ENCODE measurements at places on chromosomes 5 and 9.

DNA sequence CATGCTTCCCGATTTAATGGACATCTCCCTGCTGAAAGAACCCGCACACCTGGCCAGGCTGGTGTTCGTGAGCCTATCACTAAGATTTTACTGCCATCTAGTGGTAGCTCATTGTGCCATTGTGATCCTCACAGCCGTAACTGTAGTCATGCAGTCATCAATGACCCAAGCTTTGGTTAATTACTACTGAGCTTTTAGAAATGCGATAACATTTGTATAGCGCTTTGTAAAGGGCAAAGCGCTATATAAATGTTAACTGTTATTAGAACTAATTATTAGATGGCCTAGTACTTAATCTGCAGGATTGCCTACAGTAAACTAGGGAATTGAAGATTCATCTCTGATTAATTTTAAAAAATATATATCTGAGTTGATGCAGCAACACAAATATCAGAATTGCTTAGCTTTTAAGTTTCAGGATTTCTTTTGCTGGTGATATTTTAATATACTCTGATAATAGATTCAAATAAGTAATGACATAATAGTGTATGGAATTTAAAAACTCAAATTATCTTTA lies 90.2 kb downstream of the HACD4 start:
- peak; percentile 65 for DNase-seq

DNA sequence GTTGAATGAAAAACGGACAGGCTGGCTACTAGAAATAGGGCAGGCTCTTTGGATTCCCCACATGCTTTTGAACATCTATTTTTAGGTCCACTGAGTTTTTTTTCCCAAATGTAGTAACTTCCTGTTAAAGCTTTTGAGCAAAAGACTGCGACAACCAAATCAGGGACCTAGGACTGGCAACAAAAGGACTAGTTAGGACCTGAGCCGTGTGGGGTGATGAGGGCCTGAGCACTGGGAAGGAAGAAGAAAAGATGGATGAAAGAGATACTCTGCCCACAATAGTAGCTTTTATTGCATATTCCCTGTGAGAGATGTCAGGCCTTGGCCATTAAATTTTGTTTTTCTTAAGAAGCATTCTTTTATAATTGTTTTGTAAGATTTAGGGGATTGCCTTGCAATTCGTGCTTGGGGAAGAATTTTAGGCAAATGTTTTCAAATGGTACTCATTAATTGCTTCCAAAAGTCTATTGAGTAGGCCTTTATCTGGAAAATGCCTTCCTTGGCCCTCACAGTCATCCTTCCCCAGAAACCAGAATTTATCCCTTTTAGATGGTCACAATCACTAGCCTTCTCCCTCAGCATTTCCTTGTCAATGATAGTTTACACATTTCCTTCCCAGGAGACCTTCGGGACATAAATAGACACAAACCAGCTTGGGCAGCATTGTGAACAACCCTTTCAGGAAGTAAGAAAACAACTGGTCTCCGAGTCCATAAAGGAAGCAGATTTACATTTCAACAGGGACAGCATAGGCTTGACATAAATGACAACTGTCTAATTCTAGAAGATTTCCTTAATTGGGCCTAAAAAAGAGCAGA lies 166.5 kb downstream of the RMI1 start:
- DNase-seq: peak; percentile 9

DNA sequence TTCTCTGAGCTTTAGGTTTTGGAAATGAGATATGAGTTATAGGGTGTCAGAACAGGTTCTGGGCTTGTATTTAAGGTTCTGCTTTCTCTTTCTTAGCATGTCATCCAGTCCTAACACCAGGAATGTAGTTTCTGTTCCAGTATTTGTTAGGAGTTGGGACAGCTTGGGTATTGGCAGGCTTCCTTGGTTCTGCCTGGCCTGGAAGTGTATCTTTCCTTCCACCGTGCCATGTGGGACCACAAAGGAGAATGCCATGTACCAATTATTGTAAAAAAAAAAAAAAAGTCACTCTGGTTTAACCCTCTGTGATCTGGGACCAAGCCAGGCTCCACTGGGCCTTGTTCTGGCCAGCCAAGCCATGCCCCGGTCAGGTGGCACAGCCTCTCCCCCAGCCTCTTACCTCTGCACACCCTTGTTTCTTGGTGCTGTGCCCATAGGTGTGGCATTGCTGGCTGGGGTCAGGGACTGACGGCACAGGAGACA lies 47.8 kb downstream of the ARHGAP26 start:
- peak; percentile 15 for DNase-seq

- no peak for DNase-seq
Measured at GRCh38 chr5:63960646-63961045, 1.6 kb downstream of the HTR1A start.

DNA sequence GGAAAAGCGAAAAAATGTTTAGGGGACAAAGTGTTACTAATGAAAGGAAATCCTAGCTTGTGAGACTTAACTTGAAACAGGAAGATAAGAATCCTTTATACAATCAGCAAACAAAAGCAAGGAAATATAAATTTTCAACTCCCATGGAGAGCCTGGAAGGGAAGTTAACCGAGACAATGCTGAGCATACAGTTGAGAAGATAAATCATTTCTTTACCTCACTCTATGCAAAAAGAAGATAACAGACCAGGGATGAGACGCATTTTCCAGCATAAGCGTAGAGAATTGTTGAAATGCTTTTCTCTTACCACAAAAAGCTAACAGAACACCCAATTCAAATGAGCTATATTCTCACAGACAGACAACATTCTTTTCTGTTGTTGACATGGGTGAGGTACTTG lies 309.6 kb downstream of the CWC27 start:
- DNase-seq: peak; percentile 85

DNA sequence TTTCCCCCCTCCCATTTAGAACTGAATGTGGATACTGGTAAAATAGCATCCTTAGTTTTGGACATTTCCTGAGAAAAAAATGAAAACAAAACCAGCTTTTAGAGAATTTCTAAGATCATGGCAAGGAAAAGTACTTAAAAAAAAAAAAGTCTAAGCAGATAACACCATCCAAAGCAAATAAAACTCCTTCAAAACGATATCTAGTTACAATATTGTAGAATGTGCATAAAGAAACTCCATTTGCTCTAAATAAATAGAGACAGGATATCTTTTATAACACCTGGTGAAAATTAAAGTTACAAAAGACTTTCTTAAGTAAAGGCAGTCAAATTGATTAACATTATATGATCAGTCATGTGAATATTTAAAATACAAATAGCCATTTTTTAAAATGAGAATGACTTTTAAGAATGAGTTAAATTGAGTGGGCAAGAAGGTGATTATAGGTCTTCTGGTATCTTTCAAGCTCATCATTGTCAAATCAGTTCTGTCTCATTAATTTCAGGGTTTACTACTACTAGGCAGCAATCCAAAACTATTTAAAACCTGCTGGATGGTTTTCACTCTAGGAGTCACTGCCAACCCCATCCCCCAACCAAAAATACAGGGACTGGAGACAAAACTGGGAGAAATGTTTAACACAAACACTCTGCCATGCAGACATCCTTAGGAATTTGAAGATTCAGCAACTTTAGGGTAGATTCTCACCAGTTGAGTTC lies 382.6 kb downstream of the ADGRV1 start:
- DNase-seq: no peak

GRCh38 chr5:72552041-72552557 lies 44.9 kb upstream of the ZNF366 start:
- peak; percentile 94 for DNase-seq

DNA sequence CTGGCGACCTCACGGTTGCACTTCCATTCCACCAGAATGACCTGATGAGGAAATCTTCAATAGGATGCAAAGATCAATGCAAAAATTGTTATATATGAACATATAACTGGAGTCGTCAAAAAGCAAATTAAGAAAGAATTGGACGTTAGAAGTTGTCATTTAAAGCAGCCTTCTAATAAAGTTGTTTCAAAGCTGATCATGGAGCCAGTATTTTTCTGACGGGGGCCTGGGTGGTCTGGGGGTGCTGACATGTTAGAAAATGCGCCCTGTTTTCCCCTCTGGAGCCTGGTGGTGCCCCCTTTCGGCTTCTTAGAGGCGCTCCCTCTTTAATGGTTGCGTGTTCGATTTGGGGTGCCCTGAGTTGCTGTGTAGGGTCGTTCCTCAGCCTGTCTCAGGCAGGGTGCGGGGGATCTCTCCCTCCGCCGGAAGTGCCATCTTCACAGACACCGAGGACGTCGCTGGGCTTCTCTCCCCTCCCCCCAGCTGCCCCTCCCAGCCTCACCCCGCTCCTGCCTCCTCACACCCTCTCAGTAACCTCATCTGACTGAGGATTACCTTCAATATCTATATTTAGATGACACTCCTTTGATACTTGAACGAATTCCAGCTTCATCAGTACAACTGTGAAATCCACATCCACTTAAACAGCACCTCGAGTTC lies 18.3 kb downstream of the PTGES2 start:
- DNase-seq: no peak

DNA sequence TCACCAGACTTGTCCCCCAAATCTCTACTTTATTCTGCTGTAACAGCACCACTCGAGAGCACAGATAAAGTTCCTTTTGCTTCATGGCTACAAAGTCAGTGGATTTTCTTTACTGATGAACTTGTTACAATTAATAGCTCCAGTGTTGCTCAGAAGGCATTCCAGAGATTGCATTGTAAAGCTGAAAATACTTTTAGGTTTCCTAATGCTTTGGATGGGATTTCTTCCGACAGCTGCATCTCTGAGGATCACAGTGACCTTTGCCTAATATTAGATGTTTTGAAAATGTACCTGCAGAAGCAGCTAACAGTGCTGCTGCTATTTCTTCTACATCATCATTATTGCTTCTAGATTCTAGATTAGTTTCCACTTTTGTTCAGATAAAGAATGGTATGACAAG lies 58.8 kb upstream of the TMEM171 start:
- DNase-seq: peak; percentile 6

DNA sequence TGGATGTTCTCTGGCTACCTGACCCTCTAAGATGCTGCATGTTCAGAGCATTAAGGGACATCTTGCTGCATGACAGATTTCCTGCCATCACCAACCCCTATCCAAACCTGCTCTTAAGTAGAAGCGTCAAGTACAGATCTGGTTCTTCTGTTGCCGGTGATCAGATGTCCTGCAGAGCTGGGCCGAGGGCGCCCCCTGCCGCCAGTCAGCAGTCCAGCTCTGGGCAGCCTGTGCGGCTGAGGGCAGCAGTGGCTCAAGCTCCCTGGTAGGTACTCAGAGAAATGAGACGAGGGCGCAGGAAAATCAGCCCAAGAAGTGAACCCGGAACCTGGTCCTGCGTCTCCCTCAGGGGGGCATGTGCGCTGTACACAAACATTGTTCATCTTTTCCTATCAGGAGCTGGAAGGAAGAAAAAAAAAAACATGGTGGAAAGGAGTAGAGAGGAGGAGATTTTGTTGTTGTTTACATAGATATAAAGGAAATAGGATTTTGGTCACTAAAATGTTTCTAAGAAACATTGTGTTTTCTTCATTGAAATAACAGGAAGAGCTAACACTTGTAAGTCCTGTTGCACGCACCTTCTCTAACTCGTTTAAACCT lies 95.8 kb downstream of the CFAP90 start:
- DNase-seq: peak; percentile 19

GRCh38 chr9:70510157-70510770 lies 95.8 kb upstream of the KLF9 start:
- DNase-seq: no peak

DNA sequence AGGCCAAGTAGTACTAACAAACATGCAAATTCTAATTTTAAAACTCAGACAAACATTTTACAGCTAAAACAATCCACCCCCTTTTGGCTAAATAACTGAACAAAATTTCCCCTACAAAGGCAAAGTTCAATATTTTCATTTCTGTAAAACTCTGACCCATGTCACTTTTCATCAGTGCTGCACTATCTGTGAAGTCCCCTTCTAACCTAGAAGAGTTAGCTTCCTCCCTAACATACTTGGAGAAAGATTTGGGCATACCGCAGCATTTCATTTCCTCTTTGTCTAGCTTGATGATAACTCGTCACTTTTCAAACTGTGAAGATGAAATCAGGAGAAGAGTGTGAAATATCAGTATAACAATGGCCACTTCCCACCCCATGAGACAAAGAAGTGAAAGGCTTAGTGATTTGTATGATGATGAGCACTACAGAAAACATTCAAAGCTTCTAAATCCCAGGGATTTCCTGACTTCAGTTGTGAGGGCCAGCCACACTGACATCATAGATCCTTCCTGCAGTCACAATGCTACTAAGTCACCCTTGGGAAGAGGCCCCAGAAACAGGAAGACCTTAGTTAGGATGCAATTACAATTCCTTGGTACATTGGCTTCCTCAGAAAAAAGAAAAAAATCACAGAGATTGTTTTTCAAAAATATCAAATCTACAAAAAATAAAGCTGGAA lies at the start of gene FAM81B:
Gene FAM81B, plus strand, starts transcription at position 555 of the 681 bp plus-strand sequence. Its CDS starts 24 bp downstream, at position 579.
- peak; percentile 37 for DNase-seq

DNA sequence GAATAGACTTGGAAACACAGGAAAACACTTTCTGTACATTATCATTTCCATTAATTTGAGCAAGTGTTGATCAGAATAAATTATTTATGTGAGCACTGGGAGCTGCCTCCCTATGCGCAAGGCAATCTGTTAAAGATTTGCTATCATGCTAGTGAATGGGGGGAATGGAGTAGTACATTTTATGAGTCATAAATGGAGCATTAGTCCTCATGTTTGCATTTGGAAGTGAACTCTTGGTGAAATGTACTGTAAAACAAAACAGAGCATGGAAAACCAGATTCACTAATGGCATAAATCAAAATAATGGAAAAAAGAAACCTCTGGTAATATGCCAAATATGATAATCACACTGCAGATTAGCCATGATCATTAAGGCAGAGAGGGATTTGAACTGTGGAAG lies 40.5 kb upstream of the TMC1 start:
- peak; percentile 75 for DNase-seq

- peak; percentile 58 for DNase-seq
Measured at GRCh38 chr5:93621327-93621798, 38.3 kb downstream of the NR2F1 start.

GRCh38 chr5:5343568-5343967 lies 78.9 kb upstream of the ICE1 start:
- DNase-seq: no peak

- DNase-seq: no peak
Measured at GRCh38 chr9:97694769-97695168, 2.4 kb downstream of the XPA start.

- no peak for DNase-seq
Measured at GRCh38 chr9:38164659-38165221, 95.7 kb upstream of the SHB start.

- no peak for DNase-seq
Measured at GRCh38 chr5:98463676-98464075, 309.8 kb upstream of the RGMB start.

DNA sequence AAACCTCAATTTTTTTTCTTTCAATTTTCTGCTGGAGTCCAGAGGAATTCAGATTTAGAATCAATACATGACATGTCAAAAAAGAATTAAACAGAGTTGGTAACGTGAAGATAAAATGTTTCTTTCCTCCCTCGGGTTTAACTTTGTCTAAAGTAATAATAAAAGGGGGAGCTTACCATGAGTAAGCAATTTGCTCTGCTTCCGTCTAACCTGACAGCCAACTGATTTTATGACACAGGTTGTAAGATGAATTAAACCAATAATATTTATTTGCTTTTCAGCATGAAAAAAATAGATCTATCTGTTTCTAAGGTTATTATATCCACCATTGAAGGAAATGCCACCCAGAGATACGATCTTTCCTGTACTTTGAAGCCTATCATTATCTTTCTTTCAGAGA lies 352.6 kb downstream of the OSTF1 start:
- DNase-seq: no peak

Measured in fibroblast of upper back skin (primary cell).